ENCODE measurements at places on chromosomes 12 and 14. TPM values are rescaled to one million over a fixed set of nuclear protein-coding genes. Genes with fewer than 3 reads are reported as not detected.

DNA sequence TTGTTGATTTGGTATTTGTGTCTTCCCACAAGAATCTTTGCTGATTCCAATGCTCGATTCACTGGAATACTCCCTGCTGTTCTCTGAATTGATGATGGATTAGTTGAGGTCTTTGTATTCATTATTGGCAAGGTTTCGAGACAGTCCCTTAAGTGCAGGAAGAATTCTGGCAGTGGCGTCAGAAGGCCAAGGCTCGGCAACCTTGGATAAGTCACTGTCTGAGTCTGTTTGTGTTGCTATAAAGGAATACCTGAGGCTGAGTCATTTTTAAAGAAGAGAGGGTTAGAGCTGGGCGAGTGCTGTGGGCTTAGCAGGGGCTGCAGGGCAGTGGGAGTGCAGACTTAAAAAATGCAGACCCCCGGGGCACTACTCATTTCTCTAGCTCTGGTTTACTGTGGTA, 56.9 kb downstream of the CHST11 start:
- no peak for DNase-seq

CLEC1A gene
- total RNA-seq = not detected

MEG3 gene
- 81.0 TPM for total RNA-seq

GRCh38 chr12:54282949-54283593, 2.5 kb downstream of the HNRNPA1 start:
- DNase-seq = no peak

GRCh38 chr12:125373375-125373774, 308.1 kb downstream of the AACS start:
- no peak for DNase-seq

GUCY2C gene
- total RNA-seq = not detected
